Kidney tubule cell (primary cell): ENCODE measurements at places on chromosomes 13 and 19.

GRCh38 chr19:54478677-54479266 is 5.7 kb upstream of the CDC42EP5 start:
- DNase-seq, result peak; percentile 26

DNA sequence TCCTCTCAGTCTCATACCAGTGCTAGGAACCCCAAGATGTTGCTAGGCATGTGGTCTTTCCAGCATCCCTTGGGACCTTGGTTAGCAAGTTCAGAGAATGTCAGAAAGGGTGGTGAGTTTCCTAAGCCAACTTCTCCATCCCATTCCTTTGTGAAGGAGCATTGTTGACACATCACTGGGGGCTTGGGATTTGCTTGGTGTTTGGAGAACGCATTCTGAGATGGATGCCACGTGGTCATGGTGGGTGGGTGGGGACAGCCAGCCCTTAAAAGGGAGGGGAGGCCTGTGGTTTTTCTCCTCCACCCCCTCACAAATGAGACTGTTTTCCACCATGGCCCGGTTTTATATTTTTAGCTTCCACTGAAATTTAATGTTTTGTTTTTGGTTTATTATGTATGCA is 83.3 kb upstream of the ZNF536 start:
- DNase-seq, result no peak

GRCh38 chr13:72570019-72570418 is 157.4 kb downstream of the MZT1 start:
- no peak for DNase-seq

DNA sequence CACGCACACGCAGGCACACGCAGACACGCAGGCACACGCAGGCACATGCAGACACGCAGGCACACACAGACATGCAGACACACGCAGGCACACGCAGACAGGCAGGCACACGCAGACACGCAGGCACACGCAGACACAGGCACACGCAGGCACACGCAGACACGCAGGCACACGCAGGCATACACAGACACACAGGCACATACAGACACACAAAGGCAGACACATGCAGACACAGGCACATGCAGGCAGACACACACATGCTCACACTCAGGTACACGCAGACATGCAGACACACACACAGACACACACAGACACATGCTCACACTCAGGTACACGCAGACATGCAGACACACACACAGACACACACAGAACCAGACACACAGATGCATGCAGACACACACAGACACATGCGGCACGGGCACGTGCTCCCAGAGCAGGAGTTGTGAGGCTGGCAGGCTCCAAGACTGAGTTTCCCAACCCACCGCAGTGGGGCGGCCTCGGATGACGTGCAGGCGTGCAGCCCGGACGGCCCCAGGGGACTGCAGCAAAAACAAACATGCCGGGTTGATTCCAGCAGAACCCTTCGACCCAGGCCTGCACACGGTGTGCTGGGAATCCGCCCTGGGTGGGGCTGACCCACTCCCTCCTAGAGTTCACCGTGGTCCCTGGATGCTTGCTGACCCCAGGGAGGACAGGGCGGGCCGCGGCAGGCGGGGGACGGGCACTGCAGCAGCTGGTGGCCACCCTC is 100.0 kb downstream of the GADD45B start:
- no peak for DNase-seq

DNA sequence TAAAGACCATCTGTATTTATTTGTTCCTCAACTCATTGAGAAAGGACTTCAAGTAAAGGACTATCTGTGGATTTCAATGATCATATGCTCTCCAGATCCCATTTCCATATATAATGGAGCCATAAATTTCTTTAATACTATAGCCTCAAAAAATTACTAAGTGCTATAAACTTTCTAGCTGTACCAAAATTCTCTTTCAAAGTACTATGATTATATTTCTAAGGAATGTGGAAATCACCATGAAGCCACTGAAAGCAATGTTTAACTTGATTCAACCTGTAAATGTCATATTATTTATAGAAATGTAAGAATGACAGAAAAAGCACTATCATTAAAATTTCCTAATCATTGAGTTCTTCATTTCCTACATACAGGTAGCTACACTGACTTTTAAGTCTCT is 20.7 kb downstream of the TBC1D4 start:
- no peak for DNase-seq

GRCh38 chr19:31254611-31255010 is 94.6 kb downstream of the TSHZ3 start:
- DNase-seq, result peak; percentile 2

- DNase-seq, result peak; percentile 2
Observed at GRCh38 chr13:87777387-87777786, 106.2 kb downstream of the SLITRK5 start.
